Stimulated activated CD8-positive, alpha-beta memory T cell treated with anti-CD3 and anti-CD28 coated beads, Interleukin-2, amount 100 ng/mL, for 48 hours (primary cell): ENCODE measurements at places on chromosomes 1 and 21.

GRCh38 chr1:184860985-184861754, 106.5 kb upstream of the EDEM3 start:
- no peak for DNase-seq

- no peak for DNase-seq
Observed at GRCh38 chr1:151510614-151510956, 602 bp upstream of the CGN start.

DNA sequence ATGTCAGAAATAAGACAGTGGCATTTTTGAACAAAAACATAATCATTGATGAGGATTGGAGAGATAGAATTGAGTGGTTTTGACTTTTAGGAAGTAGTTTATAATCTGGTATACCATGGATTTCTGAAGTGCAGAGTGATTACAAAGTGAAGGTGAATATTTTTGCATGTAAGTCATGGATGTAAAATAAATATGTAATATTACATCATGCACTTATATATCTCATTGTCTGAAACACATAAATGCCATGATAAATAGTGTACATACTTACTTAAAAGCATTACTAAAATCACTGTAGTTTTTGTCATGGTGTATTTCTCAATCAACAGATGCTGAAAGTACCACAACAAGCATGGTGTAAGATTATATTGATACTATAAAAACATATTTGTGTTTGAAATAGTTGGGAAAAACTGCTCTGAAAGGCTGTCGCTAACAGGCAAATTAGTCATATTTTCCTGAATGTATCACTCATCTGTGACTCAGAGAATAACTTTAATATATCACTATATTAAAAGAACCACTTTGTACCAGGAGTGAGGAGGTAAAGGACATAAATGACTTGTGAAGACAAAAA, 24.8 kb upstream of the RGS18 start:
- DNase-seq = no peak

DNA sequence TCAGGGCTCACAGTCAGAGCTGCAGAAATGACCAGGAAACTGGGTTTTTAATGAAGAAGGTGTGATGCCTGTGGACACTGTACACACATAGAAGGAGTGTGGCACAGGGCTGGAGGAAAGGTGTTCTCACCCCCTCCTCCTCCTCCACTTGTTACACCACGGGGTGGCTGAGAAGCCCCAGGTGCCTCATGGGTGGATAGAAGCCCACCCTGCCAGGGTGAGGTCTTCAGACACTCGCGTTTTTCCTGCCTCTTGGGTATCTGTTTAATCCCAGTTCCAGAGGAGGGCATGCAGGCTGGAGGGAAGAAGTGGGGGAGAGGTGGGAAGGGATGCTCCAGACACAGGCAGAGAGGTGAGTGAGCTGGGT, 9.7 kb upstream of the LAD1 start:
- DNase-seq = no peak

DNA sequence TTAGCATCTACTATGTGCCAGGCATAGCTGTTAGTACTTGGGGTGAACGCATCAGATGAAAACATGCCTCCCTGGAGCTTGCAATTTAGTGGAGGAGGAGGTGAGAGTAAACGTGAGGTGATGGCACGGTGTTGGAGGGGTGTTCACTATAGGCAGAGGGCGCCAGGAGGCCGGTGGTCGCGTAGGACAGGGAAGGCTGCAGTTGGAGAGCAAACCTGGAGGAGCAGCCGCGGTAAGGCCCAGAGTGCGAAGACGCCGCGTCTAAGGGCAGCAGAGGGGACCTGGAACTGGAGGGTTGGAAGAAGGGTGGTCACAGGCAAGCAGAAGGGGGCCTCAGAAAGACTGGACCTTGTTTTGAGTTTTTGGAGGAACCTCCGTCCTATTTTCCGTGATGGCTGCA, 30.2 kb upstream of the TRIM17 start:
- no peak for DNase-seq
